Activated CD8-positive, alpha-beta memory T cell treated with anti-CD3 and anti-CD28 coated beads for 4 hours (primary cell): ENCODE measurements at places on chromosomes 3 and 15.

DNA sequence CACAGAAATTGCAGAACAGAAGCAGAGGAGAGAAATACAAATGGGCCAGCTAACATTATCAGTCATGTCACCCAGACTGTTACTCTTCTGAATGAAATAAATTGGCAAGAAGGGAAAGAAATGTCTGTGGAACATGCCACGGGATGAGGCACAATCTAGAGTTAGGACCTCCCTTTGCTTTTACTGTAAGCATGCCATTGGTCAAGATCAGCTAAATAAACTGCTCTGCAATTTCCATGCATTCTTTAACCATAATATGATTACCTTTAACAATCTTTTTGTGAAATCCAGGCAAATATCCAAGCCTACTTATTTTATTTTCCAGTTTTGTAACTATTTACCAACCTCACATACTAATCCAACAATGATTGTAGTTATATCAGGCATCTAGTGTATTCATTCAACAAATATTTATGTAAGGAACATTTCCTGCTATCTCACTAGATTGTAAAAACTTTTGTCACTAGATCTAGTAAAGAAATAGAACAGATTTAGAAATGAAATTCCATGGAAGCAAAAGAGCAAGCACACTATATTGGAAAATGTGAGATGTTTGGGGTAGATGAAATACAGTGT lies 383.4 kb downstream of the MECOM start:
- no peak for DNase-seq

DNA sequence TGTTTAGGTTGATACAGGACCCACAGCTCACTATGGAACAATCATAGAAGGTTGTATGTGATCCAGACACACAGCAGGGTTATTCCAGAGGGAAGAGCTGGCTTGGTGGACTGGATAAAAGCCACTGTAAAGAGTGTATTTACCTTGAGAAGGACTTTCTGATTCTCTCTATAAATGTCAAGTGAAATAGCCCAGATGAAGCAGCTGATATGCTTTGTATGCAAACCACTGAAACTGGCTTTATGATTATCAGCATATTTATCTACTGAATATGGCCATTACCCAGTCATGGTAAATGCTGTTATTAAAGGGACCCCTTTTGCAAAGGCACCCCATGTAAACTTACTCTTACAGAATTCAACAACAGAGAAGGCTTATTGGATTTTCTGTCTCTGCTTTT lies 28.1 kb downstream of the C3orf80 start:
- no peak for DNase-seq

DNA sequence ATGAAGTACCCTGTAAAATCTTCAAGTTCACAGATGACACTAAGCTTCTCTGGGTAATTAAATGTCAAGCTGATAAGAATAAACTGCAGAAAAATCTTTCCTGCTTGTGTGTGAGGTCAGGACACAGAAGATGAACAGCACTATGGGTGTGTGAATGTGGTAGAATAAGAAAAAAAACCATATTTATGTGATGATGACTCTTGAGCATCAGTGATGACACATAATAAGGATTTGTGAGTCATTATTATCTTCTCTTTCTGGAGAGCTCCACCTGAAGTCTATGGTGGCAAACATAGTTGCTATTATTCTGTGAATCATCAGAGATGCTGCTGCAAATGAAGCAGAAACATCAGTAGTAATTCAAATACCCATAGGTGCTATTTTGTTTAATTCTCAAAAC lies 422.4 kb downstream of the DIPK2A start:
- no peak for DNase-seq

- DNase-seq: no peak
Measured at GRCh38 chr15:79609506-79609905, 177.4 kb downstream of the MINAR1 start.

DNA sequence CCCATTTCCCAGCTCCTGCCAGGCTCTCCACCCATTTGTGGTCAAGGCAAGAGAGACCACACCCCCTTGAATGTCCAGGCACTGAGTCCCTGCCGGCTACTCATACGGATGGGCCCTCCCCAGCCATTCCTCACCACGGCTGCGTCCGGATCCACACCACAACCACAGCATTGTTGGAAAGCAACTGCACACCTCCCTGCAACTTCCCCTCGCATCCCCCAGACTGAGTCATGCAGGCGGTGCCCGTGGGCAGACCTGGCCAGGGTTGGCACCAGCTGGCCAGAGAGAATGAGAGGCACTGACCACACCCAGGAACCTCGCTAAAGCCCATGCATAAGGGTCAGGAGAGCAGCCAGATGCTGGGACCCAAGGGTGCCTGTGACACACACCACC lies 30.5 kb downstream of the LOXL1 start:
- no peak for DNase-seq

- no peak for DNase-seq
Measured at GRCh38 chr3:57160765-57161538, 4.2 kb downstream of the IL17RD start.

DNA sequence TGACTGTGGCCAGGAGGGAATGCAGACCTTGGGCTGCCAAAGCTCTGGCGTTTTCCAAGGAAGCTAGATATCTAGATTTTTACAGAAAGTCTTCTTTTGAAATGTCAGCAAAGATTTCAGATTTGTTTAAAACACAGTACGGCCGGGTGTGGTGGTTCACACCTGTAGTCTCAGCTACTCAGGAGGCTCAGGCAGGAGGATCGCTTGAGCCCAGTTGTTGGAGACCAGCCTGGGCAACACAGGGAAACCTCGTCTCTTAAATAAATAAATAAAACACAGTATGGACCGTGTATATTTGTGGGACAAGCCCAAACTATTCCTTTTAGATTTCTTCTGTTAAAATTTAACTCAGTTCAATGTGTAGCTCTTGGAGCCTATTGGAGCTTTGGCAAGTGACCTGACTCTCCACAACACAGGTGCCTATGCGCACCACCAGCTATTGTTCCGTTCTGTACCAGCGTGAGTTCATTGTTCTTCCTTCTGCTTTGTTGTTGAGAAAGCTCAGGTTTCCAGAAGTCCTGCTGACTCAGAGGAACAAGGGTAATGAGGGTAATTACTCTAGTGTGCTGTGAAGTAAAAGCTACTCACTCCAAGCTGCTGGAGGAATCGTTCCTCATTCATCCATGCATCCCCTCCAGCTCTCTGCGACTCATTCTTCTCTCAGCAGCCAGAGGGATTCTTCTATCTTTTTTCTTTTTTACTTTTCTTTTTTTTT lies 73.1 kb upstream of the SLC6A6 start:
- no peak for DNase-seq
